ENCODE measurements at places on chromosomes 1 and 21.

DNA sequence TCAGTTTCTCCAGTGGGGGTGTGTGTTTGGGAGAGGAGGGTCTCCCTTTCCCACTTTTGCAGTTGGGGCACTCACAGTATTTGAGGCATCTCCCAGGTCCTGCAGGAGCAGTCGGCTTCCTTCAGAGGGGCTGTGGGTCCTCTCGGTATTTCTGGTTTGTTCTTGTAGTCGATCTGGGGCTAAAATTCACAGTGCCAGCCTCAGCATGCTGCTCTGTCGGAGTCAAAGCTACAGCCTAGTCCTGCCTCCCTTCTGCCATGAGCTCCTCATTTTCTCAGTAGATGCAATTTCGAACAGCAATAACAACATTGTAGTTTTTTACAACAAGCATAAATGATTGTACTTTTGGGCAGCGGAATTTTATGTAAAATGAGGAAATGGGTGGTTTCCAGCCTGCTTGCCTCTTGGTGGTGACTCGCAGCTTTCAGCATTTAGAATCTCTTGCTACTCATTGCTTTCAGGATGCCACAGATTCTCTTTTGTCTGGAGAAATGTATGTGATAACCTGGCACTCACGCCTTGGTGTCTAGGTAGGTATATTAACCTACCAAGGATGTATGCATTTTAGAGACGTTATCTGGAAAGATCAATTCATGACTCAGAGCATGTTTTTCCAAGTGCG, 82.4 kb upstream of the C21orf91 start:
- H3K4me3 ChIP-seq, result no peak overlapping the region
- peaks cover 3% of the 10 kb centered on the region for H3K36me3 ChIP-seq
- no peak for DNase-seq
- peaks cover 5% of the 10 kb centered on the region for H3K4me1 ChIP-seq
- no peak overlapping the region for H3K27ac ChIP-seq

- no peaks in the 10 kb centered on the region for H3K36me3 ChIP-seq
- peaks cover 34% of the 10 kb centered on the region for H3K4me1 ChIP-seq
- no peaks in the 10 kb centered on the region for H3K27me3 ChIP-seq
- peak; percentile 33 for DNase-seq
- no peak overlapping the region for H3K27ac ChIP-seq
Measured at GRCh38 chr1:51313961-51314777, 16.2 kb downstream of the TTC39A start.

DNA sequence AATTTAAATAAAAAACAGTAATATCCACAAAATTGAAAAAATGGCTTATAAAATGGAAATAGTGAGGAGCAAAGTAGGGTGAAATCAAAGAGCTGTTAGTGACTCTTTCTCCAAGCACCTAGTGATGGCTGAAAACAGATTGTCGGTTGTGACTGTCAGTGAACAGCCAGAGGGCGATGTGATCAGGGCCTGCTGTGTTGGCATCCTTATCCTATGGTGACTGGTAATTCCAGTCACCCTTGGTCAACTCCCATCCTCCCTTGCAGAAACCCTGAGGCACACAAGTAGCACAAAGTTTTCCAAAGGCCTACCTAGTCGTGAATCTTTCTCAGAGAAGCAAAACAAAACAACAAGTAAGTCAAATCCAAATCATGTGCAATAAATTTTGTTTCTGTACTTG, 599.8 kb upstream of the CXADR start:
- no peak overlapping the region for H3K27ac ChIP-seq
- H3K36me3 ChIP-seq, result no peaks in the 10 kb centered on the region

GRCh38 chr1:61052395-61053225, 29.8 kb upstream of the NFIA start:
- peaks cover 2% of the 10 kb centered on the region for H3K36me3 ChIP-seq
- peaks cover 63% of the 10 kb centered on the region for H3K27me3 ChIP-seq
- no peak overlapping the region for H3K27ac ChIP-seq

GRCh38 chr1:68975212-68975933, 478.5 kb upstream of the DEPDC1 start:
- no peaks in the 10 kb centered on the region for H3K36me3 ChIP-seq
- H3K27ac ChIP-seq, result no peak overlapping the region
- no peaks in the 10 kb centered on the region for H3K27me3 ChIP-seq

- H3K27ac ChIP-seq, result peak overlapping the region; percentile 90
- peaks cover 72% of the 10 kb centered on the region for H3K4me1 ChIP-seq
Measured at GRCh38 chr1:151058692-151059091, 730 bp downstream of the CDC42SE1 start.

GRCh38 chr1:67840449-67840848, 7.2 kb upstream of the GNG12 start:
- H3K27me3 ChIP-seq, result peaks cover 51% of the 10 kb centered on the region
- no peak overlapping the region for H3K4me3 ChIP-seq
- H3K4me1 ChIP-seq, result no peaks in the 10 kb centered on the region
- H3K27ac ChIP-seq, result no peak overlapping the region
- H3K36me3 ChIP-seq, result no peaks in the 10 kb centered on the region
- DNase-seq, result no peak

All from activated T-cell treated with anti-CD3 and anti-CD28 coated beads, Interleukin-2, amount 50 U/mL, for 72 hours (primary cell).